Activated naive CD4-positive, alpha-beta T cell treated with Interleukin-2 at 50 U/mL for 16 hours (primary cell): ENCODE measurements at places on chromosomes 7 and 10.

DNA sequence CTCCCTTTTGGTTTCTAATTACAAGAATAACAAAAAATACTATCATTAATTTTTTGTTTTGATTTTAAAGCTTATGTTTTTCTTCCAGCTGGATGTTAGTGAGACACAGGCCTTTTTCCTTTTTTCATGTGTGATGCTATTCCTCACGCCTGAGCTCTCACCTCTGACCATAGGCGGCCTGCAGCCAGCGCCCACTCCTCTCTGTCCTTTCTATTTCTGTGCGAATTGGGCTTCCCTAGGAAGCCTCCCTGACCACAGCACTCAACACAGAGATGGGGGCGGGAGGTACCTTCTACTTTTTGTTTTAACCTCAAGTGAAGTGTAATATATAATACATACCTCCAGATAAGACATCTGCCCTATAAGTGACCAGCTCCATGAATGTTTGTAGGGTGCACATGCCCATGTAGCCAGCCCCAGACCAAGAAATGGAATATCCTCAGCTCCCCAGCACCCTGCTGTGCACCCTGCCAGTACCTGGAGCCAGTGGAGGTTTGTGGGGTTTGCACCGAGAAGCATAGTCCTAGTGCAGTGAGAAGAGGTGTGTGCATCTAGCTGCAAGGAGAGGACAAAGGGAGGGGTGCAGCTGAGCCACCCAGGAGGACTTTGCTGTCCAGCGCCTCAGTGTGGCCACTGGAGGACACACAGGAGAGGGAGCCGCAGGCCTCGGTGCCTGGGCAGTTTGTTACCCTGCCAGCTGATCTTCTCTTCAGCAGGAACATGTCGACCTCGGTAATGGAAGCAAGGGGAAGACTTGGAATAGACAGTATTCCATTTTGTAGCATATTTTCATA lies 38.5 kb downstream of the BNIP3 start:
- peak; percentile 11 for DNase-seq

- DNase-seq = no peak
Observed at GRCh38 chr10:102596506-102596971, 47.7 kb upstream of the TRIM8 start.

- no peak for DNase-seq
Observed at GRCh38 chr7:91165006-91165845, 99.0 kb upstream of the FZD1 start.

DNA sequence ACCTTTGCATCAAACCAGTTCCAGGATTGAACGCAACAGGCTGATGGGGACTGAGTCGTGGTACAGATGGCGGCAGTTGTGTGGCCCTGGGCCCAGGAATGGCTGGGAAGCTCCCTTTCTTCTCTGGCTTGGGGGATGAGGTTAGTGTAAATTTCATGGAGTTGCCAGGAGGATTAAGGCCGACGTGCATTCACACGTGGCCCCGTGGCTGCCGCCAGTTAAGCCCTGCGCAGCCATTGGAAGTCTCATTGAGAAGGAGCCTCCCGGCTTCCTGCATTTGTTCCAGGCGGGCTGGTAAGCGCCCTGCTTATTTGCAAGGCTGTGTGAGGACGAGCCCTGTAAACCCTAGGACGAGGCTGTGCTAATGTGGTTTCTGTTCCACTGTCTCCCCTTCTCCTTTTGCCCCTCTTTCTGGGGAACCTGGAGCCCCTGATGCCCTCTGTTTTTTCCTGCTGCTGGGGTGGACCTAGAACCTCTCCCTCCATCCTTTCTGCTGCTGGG lies 174.7 kb upstream of the TNRC18 start:
- DNase-seq = no peak

DNA sequence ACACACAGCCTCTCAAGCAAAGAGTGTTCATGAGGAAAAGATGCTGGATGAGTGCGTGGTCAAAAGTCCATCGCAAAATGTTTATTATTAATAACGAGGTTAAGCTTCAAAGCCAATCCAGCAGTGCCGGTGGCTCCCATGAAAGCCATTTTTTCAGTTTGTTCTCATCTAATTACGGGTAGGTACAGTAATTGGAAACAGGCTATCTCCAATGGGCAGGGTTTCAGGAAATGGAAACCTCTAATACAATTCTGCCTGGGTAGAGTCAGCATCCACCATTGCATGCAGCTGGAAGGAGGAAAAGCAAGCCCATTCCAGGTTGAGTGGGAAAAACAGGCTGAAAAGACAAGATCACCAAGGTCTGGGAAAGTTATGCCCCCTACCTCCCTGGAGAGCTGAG lies 57.4 kb downstream of the GPAM start:
- no peak for DNase-seq

DNA sequence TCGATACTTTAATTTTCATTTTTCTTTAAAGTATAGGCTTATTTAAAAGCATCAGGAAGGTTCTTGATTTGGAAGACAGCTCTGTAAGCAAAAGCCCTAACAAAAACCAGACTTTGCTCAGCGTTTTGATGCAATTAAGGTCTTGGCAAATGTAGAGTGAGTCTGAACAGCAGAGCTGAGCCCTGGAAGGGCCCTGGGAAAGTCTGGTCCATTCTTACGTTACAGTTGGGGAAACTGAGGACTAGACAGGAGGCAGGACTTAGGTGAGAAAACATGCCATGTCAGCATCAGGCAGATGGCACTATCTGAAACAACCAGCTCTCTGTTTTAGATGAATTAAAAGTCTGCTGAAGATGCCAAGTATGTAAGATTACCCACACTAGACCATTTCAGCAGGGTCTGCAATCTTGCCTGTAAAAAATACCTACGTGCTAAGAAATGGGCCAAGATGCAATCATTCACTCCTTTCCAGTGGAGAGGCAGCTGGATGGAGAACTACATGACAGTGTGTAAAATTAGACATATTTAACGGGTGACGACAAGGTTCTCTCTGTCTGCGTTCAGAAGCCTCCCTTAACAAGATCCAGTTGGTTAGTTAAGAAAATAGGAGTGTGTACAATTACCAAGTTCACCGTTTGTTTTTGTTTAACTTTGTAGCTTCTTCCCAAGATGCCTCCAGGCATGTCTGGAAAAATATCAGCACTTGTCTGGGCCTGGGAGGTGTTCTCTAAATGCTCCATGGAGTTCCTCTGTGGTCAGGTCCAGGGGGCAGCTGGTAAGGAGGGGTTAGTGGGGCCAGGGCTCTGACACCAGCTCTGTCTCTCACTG lies 502.3 kb upstream of the ZMIZ1 start:
- no peak for DNase-seq

GRCh38 chr7:92813390-92814024 lies 22.9 kb downstream of the CDK6 start:
- peak; percentile 12 for DNase-seq

- no peak for DNase-seq
Observed at GRCh38 chr7:140533394-140533872, 54.1 kb upstream of the MKRN1 start.

GRCh38 chr7:128869944-128870285 lies 7.3 kb downstream of the ATP6V1F start:
- DNase-seq = peak; percentile 13

DNA sequence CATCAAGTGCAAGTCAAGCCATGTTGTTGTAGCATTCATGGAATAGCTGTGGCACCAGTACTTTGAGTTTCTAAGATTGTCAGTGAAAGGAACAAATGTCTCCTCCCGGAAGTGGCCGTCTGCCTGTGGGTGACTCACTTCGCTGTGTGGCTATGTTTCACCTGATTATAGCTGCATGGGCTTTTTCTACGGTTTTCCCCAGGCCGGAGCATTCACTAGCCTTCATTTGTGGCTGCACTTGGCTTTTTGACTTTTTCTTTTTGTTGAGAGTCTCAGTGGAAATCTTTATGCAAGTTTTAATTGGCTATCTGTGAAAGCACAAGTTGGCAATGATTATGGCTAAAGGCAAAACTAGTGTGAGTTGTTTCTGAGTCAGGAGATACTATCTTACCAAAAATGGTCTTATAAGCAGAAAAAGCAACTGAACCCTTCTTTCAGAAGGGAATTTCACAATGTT lies 35.0 kb downstream of the SRI start:
- DNase-seq = peak; percentile 6

- no peak for DNase-seq
Observed at GRCh38 chr7:99576251-99576650, 17.8 kb downstream of the ZNF655 start.

- no peak for DNase-seq
Observed at GRCh38 chr10:1546431-1547110, 190.8 kb downstream of the ADARB2 start.
